Esophagus squamous epithelium (tissue), 5 donors: ENCODE measurements at places on chromosomes 1 and 21.

- DNase-seq, result no peak
Measured at GRCh38 chr1:94698759-94699502, 121.2 kb upstream of the SLC44A3 start.

- DNase-seq, result no peak
Measured at GRCh38 chr1:166814611-166815010, 24.7 kb upstream of the POGK start.

DNA sequence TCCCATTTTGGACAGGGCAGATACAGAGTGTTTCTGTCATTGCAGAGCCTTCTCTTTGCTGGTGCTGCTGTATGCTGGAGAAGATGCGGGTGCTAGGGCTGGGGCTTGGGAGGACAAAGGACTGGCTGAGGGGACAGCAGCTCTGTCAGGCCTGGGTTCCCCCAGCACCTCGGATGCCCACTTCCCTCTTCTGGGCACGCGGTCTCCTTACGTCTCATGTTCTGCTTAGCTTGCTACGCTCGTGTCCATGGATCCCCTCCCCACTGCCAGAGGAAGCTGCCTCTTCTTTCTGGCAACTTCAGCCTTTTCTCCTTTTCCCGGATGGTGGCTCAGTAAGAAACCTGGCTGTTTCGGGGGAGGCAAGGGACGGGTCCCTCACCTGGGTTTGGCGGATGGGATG is 75.7 kb downstream of the ARHGEF10L start:
- no peak for DNase-seq

DNA sequence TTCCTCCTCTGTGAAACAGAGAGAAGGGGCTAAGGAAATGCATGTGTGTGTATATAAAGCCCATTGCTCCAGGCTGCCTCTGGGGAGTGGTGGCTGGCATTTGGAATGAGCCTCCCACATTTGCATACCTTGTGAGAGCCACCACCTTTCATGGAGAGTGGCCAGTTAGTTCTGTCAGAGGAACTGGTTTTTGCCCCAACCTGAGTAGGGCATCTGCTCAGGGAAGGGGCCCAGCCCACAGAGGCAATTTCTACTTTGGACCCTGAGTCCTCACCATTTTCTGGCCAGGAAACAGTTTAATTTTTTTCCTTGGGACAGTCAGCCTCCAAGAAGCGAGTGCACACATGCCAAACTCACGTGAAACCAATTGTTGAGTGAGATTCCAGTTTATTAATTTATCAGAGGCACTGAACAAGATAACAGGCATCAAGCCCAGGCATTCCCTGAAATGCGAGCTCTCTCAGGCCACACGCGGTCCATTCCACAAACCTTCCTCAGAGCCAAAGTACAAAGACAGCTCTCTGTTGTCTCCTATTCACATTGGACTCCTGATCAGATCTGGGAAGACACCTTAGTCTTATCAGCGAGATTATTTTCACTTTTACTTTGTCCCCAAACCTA is 1.0 kb upstream of the SLC6A9 start:
- DNase-seq, result no peak

GRCh38 chr1:211789641-211790464 is 40.7 kb downstream of the LPGAT1 start:
- no peak for DNase-seq

DNA sequence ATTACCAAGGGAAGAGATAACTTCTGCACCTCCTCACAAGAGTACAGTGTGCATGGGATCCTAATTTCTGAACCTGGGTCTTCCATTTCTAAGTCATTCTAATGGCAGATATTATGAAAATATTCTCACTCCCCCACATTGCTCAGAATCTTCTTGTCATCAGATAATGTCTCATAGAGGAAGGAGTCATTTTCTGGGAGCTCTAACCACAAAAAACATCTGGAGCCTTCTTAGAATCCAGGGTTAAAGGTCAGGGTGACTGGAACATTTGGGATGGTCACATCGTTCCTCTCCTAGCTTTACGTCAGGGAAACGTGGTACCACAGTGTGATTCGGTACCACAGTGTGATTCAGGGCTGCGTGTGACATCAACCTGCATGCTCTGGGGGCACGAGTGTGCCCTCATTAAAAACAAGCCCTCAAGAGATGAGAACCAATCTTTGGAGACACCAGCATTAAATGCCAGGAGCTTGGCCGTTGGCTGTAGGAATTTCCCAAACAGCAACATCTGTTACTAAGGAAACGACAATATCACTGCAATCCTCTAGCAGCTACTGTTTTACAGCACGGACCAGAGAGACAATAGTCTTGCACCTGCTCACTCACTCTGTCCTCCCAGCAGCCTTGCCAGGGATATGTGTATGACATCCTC is 179.1 kb downstream of the PSMG1 start:
- DNase-seq, result no peak

GRCh38 chr1:196105901-196106300 is 502.3 kb downstream of the KCNT2 start:
- DNase-seq, result no peak

DNA sequence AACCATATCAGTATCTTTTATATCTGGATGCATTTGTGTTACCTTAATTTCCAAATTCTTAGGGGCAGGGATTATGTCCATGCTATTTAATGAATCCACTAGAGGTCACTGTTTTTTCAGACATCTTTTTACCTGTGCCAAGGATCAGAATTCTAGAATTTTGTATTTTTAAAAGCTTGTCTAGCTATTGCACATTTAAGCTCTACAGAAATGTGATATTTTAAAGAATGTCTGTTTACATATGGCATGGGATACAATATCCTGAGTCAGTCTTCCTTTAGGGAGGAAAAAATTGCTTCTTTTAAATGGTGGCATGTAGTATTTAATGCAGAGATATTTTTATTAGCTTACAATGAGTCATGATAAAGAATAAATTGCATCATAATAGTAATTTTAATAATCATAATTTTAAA is 11.3 kb downstream of the RPAP2 start:
- DNase-seq, result no peak

DNA sequence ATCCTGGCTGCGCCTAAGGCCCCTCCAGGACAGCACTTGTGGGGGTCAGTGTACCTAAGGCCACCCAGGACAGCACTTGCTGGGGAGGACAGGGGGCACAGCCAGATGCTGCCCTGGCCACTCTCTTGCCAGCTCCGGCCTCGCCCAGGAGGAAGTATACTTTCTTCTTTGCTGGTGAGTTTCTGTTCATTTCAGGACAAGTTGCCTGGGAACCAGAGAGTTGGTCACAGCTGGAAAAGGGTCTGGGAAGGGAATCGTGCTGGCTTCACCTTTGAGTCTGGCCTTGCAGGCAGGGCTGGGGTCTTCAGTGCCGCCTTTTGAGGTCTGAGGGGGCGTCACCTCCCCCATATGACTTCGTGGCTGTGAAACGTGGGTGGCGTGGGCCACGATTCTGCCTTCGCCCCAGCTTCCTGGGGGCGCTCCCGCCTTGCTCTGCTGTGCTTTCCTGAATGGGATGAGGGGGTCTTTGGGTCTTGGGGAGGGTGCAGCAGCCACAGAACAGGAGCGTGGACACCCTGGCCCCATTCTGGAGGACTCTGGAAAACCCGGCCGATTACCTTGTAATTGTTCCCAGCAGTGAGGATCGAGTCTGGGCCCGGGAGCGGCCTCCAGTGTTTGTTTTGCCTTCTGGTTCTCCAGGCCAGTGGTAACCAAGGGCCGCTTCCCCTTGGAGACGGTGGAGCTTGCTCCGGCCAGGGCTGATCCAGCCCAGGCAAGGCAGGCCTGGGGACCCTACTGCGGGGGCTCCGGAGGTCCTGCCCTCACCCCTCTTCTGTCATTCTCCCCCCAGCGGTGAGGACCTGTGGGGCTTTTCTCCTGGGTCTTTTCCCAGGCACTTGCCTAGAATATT is 45.9 kb downstream of the SPSB1 start:
- DNase-seq, result no peak

- no peak for DNase-seq
Measured at GRCh38 chr1:36778740-36779139, 255.6 kb downstream of the GRIK3 start.

DNA sequence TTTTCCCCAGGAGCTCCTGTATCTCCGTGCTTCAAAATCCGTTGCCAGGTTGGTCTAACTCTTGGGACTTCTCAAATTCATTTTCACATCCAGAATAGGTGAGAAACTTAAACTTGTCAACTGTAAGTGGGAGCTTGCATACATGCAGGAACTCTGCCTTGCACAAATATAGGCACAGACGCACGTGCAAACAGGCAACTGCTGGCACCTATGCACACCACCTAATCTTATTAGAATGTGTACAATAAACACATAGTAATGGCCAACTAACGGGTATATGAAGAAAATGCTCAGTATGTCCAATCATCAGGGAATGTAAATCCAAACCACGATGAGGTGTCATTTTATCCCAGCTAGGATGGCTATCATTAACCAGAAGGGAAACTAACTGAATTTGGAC is 22.6 kb upstream of the FCGR2A start:
- DNase-seq, result no peak

DNA sequence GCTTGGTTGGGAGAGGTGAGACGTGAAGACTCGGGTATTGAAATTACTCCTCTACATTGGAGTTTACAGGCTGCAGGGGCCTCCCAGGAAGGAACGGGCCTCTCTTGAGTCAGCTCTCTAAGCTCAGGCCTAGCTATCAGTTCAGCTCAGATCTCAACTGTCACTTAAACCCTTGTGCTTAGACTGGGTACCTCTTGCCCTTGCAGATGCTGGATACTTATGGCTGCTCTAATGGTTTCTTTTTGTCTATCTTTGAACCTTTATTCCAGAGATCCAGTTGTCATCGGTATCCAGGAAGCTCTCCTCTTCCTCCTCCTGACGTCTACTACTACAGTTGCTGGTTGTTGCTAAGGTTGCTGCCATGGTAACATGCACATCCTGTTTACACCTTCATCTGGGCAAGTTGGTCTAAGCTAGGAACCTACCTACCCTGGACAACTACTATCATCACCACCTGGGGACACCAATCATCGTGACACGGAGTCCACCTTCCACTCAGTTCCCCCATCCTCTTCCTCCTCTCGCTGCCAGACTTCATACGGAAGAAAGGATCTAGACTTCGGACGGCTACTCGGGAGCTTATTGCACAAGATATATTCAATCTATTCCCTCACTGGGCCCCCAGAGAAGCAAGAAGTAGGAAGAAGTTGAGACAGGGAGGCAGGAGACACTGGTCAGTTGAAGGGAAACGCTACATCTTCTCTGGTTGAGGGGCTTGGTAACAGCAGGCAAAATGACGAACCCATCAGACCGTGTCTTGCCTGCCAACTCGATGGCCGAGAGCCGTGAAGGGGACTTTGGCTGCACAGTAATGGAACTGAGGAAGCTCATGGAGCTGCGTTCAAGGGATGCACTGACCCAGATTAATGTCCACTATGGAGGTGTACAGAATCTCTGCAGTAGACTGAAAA is 56.1 kb downstream of the ATP2B4 start:
- no peak for DNase-seq
